ENCODE measurements at places on chromosomes 12 and 14. TPM values are rescaled to one million over a fixed set of nuclear protein-coding genes. Genes with fewer than 3 reads are reported as not detected.

- H3K27me3 ChIP-seq: no peaks in the 10 kb centered on the region
- H3K4me1 ChIP-seq: peaks cover 4% of the 10 kb centered on the region
- H3K27ac ChIP-seq: no peak overlapping the region
- no peak overlapping the region for H3K4me3 ChIP-seq
- no peaks in the 10 kb centered on the region for H3K36me3 ChIP-seq
Observed at GRCh38 chr12:124626971-124627411, 59.6 kb upstream of the NCOR2 start.

- H3K27me3 ChIP-seq: peaks cover 36% of the 10 kb centered on the region
- DNase-seq: peak; percentile 74
- no peak within 1 kb of the TSS for H3K27ac ChIP-seq
- H3K4me1 ChIP-seq: peaks cover 2% of the 10 kb centered on the region
Observed at GRCh38 chr12:54032627-54033100, at the start of gene HOXC5. HOXC5 (plus strand) TSS chr12:54033050; CDS start chr12:54033123, 73 bp downstream.

Gene NKX2-8
- polyA plus RNA-seq: not detected

DNA sequence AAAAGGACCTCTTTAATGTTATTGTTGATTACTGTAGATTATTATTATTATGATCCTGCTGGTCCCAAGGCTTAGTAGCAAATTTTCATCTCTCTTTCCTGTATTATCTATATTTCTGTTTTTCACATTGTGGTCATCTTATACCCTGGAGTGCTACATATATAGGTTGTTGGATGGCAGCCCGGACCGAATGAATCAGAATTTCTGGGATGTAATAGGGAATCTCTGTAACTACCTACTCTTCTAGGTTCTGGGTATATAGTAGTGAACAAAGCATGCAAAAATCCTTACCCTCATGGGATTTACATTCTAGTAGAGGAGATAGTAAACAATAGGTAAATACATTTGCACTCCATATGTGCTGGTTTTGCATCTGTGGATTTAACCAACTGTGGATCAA lies 31.4 kb downstream of the NUBPL start:
- DNase-seq: peak; percentile 17
- no peak overlapping the region for H3K27ac ChIP-seq
- H3K36me3 ChIP-seq: no peaks in the 10 kb centered on the region
- no peaks in the 10 kb centered on the region for H3K4me1 ChIP-seq
- H3K27me3 ChIP-seq: no peaks in the 10 kb centered on the region

DNA sequence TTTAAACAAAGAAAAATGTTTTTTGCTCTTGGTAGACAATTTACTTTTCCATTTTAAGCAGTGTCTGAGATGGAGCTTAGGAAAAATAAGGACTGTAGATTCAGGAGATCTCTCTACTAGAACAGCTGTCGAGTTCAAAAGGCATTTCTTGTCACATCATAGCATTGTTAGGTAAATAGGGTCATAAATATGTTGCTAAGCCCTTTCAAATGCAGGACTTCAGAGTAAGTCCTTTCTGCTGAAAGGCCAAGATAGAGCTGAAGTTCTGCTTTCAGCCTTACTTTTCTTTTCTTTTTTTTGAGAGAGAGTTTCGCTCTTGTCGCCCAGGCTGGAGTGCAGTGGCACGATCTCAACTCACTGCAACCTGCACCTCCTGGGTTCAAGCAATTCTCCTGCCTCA lies 98.2 kb downstream of the SYNE2 start:
- H3K36me3 ChIP-seq: no peaks in the 10 kb centered on the region
- no peak overlapping the region for H3K4me3 ChIP-seq
- H3K27me3 ChIP-seq: no peaks in the 10 kb centered on the region
- H3K4me1 ChIP-seq: no peaks in the 10 kb centered on the region
- no peak overlapping the region for H3K27ac ChIP-seq
- DNase-seq: no peak

GRCh38 chr12:113568021-113568420 lies 96.3 kb upstream of the LHX5 start:
- no peak for DNase-seq
- no peaks in the 10 kb centered on the region for H3K36me3 ChIP-seq
- H3K27me3 ChIP-seq: no peaks in the 10 kb centered on the region
- no peaks in the 10 kb centered on the region for H3K4me1 ChIP-seq
- no peak overlapping the region for H3K4me3 ChIP-seq

DNA sequence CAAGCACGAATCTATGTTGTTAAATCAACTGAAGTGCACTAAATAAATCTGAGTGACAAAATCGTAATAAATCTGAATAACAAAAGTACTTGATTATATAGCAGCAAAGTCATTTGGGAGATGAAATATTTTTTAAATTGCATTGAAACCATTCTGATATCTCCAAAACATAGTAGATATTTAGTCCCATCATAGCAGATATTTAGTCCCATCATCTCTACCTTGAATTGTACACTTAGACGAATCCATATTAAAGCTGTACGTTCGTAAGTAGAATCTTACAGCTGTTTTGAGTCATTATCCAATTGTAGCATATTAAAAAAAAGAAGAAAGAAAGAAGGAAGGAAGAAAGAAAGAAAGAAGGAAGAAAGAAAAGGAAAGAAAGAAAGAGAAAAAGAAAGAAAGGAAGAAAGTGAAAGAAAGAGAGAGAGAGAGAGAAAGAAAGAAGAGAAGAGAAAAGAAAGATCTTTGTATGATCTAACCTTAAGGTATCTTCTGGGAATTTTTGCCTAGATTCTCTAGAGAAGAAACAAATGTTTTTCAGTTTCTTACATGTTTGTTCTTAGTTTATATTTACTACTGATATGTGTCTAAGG lies 2.6 kb downstream of the DCN start:
- H3K27me3 ChIP-seq: no peaks in the 10 kb centered on the region
- H3K4me1 ChIP-seq: peaks cover 2% of the 10 kb centered on the region
- no peaks in the 10 kb centered on the region for H3K36me3 ChIP-seq
- H3K4me3 ChIP-seq: peak overlapping the region; percentile 62

Gene ATG101
- 82.9 TPM for polyA plus RNA-seq

DNA sequence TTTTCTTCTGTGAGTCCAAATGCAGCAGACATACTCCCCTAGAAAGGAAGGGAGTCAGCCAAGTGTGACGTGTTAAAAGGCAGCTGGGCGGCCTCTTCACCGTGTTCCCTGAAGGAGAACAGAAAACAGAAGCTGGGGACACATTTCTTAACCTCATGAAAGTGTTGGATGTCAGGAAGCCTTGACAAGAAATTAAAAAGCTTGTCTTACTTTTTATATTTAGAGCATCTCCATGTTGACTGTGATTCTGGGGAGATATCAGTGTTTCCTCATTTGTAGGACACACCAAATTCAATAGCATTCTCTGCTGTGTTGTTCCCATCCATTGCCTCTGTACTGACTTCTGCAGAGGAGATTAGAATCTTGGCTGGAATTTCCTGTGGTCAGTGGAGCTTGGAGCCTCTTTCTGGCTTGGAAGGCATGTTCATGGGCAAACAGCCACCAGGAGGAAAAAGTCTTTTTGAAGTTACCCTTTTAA lies 93.7 kb downstream of the RMST start:
- no peaks in the 10 kb centered on the region for H3K4me1 ChIP-seq
- H3K36me3 ChIP-seq: no peaks in the 10 kb centered on the region
- peak; percentile 48 for DNase-seq
- H3K27ac ChIP-seq: no peak overlapping the region
- no peaks in the 10 kb centered on the region for H3K27me3 ChIP-seq

DNA sequence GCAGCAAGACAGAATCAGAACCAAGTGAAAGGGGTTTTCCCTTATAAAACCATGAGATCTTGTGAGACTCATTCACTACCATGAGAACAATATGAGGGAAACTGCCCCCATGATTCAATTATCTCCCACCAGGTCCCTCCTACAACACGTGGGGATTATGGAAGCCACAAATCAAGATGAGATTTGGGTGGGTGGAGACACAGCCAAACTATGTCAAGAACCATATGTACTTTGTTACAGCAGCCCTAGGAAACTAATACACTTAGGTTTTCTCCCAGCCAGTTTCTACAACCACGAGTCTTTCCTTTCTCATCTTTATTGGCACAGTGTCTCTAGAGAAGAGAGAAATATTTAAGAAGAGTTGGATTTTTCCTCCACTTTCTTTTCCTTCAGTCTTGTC lies 72.6 kb downstream of the BTG1 start:
- no peak overlapping the region for H3K27ac ChIP-seq
- no peak for DNase-seq
- H3K4me3 ChIP-seq: no peak overlapping the region
- no peaks in the 10 kb centered on the region for H3K36me3 ChIP-seq

DNA sequence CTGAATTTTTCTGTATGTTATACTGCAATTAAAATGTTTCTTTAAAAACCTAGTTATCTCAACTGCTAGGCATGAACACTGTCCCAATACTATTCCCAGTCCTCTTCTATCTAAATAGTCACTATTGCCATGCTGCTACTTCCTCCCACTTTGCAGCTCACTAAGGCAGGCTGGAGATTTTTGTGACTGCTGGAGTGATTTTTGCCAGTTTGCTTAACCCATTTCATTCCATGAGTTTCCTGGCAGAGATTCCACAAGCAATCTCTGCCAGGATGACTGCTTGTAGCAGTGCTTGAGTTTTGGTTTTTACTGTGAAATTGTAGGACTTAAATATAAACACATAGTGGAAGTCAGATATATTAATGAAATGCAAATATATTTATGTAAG lies 80.8 kb downstream of the BHLHE41 start:
- H3K27me3 ChIP-seq: no peaks in the 10 kb centered on the region
- peaks cover 7% of the 10 kb centered on the region for H3K4me1 ChIP-seq
- no peaks in the 10 kb centered on the region for H3K36me3 ChIP-seq

DNA sequence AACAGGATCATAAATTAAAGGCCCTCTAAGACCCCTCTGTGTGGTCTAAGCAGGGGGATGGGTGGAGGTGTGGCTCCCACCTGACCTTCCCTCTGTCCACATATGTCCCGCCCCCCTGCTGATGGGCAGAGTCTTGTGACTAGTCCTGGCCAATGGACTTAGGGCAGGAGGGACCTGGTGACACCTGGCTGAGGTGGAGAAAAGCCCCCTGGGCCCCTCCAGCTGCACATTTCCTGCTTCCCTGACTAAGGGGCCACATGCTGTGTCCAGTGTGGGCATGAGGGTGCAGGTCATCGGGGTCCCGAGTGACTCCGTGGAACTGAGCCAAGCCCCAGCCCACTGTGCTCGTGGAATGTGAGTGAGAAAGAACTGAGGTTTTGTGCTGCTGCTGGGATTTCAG lies 254.7 kb downstream of the ADGRD1 start:
- H3K27me3 ChIP-seq: no peaks in the 10 kb centered on the region
- H3K36me3 ChIP-seq: no peaks in the 10 kb centered on the region
- no peak overlapping the region for H3K27ac ChIP-seq
- H3K4me3 ChIP-seq: no peak overlapping the region
- no peaks in the 10 kb centered on the region for H3K4me1 ChIP-seq
- DNase-seq: no peak

- no peaks in the 10 kb centered on the region for H3K36me3 ChIP-seq
- DNase-seq: no peak
- H3K4me3 ChIP-seq: no peak overlapping the region
- no peaks in the 10 kb centered on the region for H3K27me3 ChIP-seq
- H3K4me1 ChIP-seq: no peaks in the 10 kb centered on the region
- H3K27ac ChIP-seq: no peak overlapping the region
Observed at GRCh38 chr12:72699362-72699761, 427.2 kb downstream of the TRHDE start.

DNA sequence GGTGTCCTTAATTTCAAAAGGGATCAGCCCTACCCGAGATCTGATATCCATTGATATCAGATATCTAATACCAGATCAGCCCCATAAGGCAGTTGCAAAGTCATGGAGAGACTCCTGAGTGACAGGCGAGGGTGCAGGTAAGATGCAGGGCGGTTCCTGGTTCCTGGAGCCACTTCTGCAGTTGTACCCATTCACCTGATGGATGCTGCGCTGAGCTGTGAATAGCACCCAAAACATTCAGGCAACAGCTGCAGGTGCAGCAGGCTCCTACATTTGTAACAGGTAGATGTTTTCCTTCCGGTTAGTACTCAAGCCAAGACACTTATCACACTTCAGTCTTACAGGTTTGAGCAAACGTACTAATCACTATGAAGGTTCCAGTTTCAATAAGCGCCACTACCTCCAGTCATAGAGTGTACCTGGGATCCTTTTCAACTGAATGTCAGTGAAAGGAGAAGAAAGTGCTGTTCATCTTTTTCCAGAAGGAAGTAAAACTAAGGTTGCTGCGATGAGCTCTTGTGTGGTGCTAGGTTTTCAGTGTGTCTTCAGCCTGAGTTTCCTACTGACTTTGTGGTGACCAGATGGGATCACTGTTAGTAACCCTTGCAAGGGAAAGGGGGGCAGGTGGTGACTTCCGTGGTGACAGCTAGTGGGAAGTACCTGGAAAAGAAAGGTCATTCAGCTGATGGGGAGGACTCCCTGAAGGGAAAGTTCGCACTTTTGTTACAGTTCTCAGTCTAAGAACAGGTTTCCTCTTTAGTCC lies 1.9 kb downstream of the ATP6V0A2 start:
- H3K4me1 ChIP-seq: no peaks in the 10 kb centered on the region
- no peaks in the 10 kb centered on the region for H3K36me3 ChIP-seq

Gene CLEC2B
- polyA plus RNA-seq: 9.3 TPM

Gene POTEM
- polyA plus RNA-seq: not detected

DNA sequence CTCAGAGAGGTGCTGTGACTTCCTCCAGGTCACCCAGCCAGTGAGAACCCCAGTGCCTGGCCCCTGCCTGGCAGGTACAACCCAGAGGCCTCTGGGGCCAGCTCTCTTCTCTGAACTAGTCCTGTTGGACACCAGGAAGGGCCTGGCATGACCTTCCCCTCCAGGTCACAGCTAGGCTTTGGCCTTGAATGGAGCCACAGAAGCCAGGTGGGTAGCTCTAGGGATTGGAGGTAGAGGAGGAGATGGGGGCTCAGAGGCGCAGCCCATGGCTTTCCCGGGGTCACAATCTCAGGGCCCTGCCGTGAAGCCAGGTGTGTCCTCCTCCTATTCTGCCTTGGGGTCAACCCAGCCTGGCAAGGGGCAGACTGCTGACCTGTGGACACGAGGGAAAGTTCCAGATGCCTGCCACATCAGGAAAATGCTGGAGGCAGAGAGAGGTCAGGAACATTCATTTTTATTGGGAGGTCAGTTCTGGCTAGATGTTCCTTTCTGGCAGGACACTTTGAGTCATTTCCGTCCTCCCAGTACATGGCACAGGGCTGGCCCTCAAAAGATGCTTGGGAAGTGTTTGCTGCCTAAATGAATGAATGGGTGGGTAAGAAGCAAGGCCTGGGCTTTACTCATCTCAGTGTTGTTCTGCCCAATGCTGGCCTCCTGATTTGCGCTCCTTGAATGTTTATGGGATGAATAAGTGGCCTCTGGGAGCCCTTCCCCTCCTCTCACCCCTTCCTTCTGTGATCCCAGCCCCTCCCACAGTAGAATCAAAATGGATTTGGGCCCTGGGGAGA lies 25.4 kb downstream of the FAM222A start:
- DNase-seq: peak; percentile 32
- H3K27ac ChIP-seq: no peak overlapping the region
- H3K4me1 ChIP-seq: no peaks in the 10 kb centered on the region
- H3K4me3 ChIP-seq: no peak overlapping the region

Gene FANCM
- polyA plus RNA-seq: 3.5 TPM

GRCh38 chr12:56193025-56193578 lies 3.8 kb upstream of the SMARCC2 start:
- no peaks in the 10 kb centered on the region for H3K27me3 ChIP-seq
- peak; percentile 91 for DNase-seq
- H3K4me3 ChIP-seq: no peak overlapping the region
- no peak overlapping the region for H3K27ac ChIP-seq

- H3K4me3 ChIP-seq: no peak overlapping the region
- H3K27ac ChIP-seq: no peak overlapping the region
- peak; percentile 15 for DNase-seq
- H3K27me3 ChIP-seq: no peaks in the 10 kb centered on the region
- H3K4me1 ChIP-seq: peaks cover 2% of the 10 kb centered on the region
- no peaks in the 10 kb centered on the region for H3K36me3 ChIP-seq
Observed at GRCh38 chr12:75452675-75453330, 27.8 kb upstream of the GLIPR1 start.

- no peak overlapping the region for H3K27ac ChIP-seq
- peaks cover 3% of the 10 kb centered on the region for H3K27me3 ChIP-seq
- H3K4me1 ChIP-seq: no peaks in the 10 kb centered on the region
- no peaks in the 10 kb centered on the region for H3K36me3 ChIP-seq
- H3K4me3 ChIP-seq: no peak overlapping the region
- no peak for DNase-seq
Observed at GRCh38 chr14:20559461-20559904, 1.4 kb downstream of the RNASE9 start.
